Head of caudate nucleus (tissue), 42 donors: ENCODE measurements at places on chromosomes 7 and 10.

DNA sequence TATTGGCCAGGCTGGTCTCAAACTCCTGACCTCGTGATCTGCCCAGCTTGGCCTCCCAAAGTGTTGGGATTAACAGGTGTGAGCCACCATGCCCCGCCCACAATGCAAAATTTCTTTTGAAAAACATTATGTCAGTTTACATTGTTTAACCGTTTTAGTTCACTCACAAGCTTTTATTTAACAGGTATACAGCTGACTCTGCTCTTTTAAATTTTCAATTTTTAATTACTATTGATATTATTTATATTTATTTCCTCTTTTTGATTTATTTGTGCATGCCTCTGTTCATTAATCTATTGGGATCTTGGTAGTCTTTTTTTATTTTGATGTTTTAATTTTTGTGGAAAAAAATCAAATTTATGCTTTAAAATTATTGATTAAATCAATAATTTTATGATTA is 16.9 kb downstream of the ZKSCAN5 start:
- no peak for DNase-seq

DNA sequence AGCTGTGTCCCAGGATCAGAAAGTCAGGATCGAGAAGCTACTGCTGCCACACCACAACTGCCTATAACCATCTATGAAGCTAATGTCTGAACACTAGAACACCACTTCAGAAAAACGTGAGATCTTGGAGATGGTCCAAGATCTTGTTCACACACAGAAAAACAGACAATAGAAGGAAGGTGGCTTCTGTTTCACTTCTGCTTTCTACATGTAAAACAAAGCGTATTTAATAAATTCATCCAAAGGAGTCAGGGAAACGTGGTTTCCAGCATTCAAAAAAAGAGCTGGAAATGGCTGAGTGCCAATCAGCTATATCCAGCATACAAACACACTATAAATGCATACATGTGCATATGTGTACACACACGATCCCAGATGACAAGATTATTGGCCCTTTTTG is 70.2 kb upstream of the CCDC71L start:
- no peak for DNase-seq

- DNase-seq = no peak
These were observed 72.3 kb upstream of the LEP start for GRCh38 chr7:128168667-128169210.

DNA sequence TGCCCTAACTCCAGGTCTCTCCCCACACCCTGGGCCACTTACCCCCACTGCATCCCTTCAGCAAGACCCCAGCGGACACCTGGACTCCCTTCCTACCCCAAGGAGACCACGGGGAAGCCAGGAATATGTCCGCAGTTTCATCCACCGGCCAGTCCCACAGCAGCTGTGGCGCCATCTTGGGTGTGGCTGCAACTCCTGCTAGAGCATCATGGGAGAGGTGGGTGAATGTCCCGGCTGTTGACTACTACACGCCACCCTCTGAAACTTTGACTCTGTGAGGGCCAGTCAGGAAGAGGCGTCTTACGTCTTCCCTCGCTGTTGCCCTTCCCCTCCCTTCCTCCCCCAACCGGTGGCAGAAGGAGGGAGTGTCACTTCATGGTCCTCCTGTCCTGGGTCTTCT is 238.3 kb upstream of the RNF32 start:
- DNase-seq = no peak

GRCh38 chr10:59290448-59290847 is 71.9 kb downstream of the FAM13C start:
- no peak for DNase-seq
